Activated T-helper 1 cell treated with Interleukin-2 at 50 U/mL for 16 hours (primary cell): ENCODE measurements at places on chromosomes 11 and 22.

GRCh38 chr11:41895081-41895480, 435.6 kb upstream of the LRRC4C start:
- DNase-seq: no peak

GRCh38 chr11:103659206-103659618, 377.2 kb upstream of the DDI1 start:
- no peak for DNase-seq

- no peak for DNase-seq
Observed at GRCh38 chr22:20154602-20155187, 3.8 kb upstream of the CCDC188 start.

DNA sequence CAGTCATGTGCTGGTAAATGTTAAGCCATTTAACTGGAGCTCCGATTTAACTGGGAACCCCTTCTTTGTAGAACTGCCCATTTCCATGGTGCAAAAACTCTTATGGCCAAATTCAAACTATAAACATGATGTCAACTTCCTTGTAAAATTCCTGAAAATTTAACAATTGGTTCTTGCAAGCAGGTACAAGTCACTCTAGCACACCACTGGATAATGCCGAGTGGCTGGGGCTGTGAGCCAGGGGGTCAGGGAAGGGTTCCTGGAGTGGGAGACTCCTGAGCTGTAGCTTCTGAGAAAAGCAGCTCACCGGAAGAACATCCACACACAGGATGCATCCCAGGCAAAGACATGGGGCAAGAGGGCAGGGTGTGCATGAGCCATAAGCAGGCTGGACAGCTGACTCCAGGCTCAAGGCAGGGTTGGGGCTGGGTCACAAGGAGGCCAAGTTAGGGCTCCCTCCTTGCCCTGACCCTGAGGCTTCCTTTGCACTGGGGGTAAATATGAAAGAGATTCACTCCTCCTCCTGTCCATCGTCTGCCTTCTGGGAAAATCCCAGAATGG, 18.2 kb downstream of the P2RY2 start:
- DNase-seq: no peak

- DNase-seq: no peak
Observed at GRCh38 chr11:108286370-108286769, 63.5 kb downstream of the ATM start.

GRCh38 chr22:23121424-23121823, 20.4 kb downstream of the RSPH14 start:
- DNase-seq: no peak

DNA sequence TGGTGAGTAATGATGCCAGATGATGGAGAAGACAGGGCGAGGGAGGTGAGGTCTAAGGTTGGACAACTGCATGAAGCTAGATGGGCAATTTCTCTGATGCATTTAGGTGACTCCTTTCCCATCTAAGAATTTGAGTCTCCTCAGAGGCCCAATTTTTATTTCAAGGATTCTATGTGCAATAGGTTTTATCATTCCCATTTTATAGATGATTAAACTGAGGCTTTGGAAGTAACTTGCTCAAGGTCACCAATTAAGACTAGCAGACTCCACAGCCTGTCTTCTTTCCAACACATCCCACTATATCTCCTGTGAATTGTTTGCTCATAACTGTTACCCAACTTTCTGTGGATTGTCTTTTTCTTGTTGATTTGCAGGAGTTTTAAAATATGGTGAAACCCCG, 28.5 kb downstream of the DSCAML1 start:
- DNase-seq: no peak

DNA sequence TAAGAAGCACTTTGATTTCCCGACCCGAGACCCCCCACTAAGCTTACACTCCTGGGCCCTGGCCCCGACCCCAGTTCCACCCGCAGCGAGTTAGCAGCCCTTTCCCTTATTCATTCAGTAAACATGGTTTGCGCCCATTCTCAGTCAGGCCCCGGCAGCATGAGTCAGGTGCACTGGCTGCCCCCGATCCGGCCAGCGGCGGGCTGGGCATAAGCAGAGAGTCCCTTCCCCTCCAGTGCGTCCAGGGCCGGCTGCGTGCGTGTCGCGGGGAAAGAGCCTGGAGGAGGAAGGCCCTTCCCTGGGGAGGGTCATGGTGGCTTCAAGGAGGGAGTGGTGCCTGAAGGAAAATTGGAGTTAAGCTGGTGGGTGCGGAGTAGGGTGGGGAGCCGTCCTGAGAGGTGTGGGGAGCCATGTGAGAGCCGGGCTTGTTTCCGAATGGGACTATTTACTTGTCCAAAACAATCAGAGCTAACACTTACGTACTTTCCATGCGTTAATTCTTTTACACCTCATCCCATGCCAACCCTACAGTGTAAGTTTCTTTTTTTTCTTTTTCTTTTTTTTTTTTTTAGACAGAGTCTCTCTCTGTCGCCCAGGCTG, 657 bp downstream of the IGHMBP2 start:
- DNase-seq: no peak

DNA sequence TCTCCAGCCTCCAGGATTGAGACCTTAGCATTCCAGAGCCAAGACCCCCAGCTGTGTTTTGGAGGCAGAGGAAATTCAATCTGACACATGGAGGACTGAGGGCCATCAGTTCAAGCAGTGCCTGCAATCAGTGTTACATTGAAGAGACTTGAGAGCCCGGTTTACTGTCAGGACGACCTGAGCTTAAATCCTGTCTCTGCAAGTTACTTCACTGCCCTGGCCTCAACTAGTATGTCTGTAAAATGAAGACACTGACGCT, 35.1 kb downstream of the TRIM29 start:
- no peak for DNase-seq

DNA sequence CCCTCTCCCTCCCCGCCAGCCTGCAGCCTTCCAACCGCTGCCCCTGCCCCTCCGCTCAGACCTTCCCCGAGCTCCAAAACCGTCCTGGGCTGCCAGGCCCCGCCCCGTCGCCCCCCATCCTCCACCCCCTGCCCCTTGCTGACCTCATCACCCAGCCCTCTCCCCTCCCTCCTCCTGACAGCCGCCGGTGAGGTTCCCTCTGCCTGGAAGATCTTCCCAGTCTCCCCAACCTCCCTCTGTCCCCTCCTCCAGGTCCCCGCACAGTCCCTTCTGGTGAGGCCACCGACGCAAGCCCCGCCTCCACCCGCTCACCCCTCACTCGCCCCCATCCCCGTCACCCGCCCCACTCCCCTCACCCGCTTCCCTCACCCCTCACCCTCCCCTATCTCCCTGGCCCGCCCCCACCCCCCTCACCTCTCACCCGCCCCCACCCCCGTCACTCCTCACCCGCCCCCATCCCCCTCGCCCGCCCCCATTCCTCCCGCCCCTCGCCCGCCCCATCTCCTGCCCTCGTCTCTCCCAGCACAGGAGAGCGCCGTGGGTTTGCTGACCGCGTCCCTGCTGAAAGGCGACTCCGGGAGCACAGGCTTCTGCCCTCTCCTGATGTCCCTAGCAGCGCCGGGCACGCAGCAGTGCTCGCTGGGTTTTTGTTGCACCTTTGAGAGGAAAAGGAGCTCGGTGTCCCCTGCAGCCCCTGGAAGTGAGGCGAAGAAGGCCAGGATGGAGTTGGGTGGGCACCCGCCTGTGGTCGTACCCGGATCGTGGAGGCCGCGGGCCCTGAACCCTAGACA, 16.4 kb upstream of the UPK3A start:
- no peak for DNase-seq

DNA sequence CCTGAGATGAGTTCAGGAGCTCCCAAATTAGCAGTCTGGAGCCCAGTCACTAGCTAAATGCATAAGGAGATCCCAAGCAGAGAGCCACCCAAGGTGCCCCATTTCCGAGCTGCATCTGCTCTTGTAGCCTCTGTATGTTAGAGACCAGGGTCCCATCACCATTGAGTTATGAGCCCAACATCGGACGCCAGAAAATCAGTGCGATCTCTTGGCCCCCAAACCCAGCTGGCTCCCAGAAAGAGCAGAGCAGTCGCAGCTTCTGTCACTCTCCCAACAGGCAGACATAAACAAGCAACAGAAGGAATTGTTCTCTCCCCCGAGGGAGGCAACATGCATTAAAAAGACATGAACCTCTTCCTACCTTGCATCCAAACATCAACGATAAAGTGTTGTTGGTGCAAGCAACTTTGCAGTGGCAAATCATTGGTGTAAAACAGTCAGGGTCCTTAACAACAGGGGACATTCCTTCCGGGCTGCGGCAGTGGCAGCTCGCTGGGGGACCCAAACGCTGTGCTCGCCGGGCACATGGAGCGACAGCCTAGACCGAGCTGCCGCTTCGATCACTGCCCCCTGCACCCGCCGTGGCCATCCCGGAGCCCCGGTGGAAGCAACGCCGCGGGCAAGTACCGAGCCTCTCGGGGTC, 907.1 kb downstream of the DLG2 start:
- DNase-seq: no peak

GRCh38 chr11:118342503-118343161, at the start of gene CD3D:
Gene CD3D (minus strand): TSS chr11:118342705. CDS start chr11:118342607, 98 bp downstream.
- peak; percentile 49 for DNase-seq

DNA sequence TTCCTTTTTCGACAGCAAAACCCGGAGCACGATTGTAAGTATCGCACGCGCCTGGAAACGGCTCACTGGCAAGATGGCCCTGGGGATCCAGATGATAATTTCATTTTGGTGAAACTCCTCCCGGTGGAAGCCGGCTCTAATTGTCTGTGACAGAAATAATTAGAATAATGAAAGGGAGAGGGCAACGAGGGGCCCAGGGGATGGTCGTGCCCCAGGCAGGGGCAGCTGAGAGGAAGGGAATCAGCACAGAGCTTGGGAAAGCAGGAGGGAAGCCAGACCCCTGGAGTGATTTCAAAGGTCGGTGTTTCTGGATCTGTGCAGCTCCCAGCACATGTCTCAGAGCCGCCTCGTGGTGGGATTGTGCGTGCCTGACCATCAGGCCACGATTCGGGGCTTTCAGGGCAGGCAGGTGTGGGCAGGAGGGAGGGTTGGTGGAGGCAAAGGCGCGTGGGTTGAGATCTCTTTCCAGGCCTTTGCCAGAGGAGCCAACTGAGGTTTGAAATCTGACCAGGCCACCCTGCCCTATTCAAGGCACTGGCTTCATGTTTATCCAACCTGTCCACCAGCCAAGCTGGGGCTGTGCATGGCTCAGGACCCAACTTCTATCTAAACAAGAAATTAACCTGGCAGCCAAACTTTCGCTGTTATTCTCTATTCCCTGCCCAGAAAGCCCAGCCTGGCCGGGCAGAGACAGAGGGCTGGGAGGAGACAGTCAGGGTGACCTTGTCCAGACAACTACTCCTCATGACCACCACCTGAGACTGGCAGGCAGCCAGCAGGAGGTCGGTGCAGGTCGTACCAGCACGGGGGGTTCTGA, 27.8 kb downstream of the ANO1 start:
- no peak for DNase-seq

GRCh38 chr22:46829941-46830715, 67.7 kb downstream of the TBC1D22A start:
- DNase-seq: no peak

DNA sequence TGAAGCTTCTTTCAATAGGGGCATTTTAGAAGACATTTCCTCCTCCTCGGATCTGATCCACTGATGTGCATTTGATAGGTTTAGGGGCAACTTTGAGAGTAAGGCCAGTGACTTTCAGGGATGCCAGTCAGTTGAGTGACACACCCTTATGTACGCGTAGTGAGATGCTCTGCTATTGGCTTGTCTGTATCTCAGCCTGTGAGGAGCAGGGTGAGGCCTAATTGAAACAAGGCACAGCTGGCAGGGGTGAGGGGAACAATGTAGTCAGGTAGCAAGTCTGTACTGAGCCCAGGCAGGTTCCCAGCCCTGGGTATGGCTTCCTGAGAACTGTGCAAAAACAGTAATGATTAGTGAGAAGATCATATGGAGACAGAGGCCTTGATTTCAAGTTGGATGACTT, 61.5 kb downstream of the STIM1 start:
- no peak for DNase-seq

- DNase-seq: no peak
Observed at GRCh38 chr11:32024948-32025347, 65.9 kb upstream of the RCN1 start.

GRCh38 chr11:61082062-61082870, 20.0 kb upstream of the CD5 start:
- no peak for DNase-seq
